Brain (organoid and tissue), 16 donors: ENCODE measurements at places on chromosomes 16 and 17. TPM values are rescaled to one million over a fixed set of nuclear protein-coding genes. Genes with fewer than 3 reads are reported as not detected.

SCN4A gene
- polyA plus RNA-seq, result not detected

DNAJA2 gene
- polyA plus RNA-seq, result 41.6 TPM

MT1G gene
- 101 TPM for polyA plus RNA-seq

WNT9B gene
- polyA plus RNA-seq, result not detected

- DNase-seq, result peak; percentile 56
Measured at GRCh38 chr16:56513972-56514371, 5.9 kb downstream of the BBS2 start.

ABCC12 gene
- polyA plus RNA-seq, result 0.24 TPM

DNA sequence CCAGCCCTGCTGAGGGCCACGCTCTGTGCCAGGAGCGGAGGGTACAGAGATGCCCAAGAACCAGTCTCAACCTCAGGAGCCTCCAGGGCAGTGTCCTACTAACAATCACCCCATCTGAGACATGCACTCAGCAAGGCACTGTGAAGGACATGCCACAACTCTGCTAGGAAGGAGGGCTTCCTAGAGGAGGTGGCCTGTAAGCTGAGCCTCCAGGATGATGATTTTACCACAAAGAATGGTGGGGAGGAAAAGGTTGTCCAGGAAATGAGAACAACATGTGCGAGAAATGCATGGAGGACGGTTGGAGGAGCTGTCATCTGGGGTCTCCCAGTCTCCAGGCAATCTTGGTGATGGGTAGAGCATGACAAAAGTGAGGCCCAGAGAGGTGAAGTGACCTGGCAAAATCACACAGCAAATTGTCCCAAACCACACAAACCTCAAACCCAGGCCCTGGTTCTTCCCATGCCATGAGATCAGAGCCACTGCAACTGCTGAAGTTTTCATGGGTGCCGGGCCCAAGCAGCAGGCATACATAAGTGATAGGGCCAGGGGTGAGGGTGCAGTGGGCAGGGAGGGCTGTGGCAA, 30.5 kb downstream of the CNGB1 start:
- no peak for DNase-seq

FOXN1 gene
- polyA plus RNA-seq, result not detected

SALL1 gene
- 21.6 TPM for polyA plus RNA-seq

- no peak for DNase-seq
Measured at GRCh38 chr16:69794486-69794885, 32.4 kb downstream of the WWP2 start.

OTOP3 gene
- polyA plus RNA-seq, result not detected

RNF112 gene
- 14.3 TPM for polyA plus RNA-seq

STUB1 gene
- 209 TPM for polyA plus RNA-seq

DNA sequence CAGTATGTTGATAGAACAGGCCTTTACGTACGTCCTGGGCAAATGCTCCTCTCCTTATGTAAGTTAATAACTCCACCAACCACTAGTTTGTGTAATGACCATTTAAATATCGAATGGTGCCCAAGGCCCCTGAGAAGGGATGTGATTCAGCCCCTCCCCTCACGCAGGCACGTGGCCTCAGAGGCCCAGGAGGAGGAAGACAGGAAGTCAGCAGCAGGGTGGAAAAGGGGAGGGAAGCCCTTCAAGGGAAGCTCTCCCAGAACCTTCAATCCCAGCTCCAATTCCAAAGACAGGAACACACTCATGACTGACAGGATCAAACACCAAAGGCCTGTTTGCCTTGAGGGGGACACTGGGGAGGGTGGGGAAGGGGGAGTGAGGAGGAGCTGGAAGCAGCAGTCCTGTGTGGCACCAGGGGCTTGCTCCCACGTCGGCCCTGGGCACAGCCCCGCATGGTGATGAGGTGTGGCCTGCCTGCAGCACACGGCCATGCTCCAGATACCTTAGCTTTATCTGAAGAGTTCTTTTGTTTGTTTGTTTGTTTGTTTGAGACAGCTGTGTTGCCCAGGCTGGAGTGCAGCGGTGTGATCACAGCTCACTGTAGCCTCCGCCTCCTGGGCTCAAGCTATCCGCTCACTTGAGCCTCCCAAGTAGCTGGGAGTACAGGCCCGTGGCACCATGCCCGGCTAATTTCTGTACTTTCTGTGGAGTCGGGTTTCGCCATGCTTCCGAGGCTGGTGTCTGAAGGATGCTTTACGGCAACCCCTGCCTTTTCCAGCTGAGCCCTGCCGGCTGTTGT, 105.0 kb downstream of the ZNF778 start:
- no peak for DNase-seq

TPPP3 gene
- polyA plus RNA-seq, result 438 TPM

DNA sequence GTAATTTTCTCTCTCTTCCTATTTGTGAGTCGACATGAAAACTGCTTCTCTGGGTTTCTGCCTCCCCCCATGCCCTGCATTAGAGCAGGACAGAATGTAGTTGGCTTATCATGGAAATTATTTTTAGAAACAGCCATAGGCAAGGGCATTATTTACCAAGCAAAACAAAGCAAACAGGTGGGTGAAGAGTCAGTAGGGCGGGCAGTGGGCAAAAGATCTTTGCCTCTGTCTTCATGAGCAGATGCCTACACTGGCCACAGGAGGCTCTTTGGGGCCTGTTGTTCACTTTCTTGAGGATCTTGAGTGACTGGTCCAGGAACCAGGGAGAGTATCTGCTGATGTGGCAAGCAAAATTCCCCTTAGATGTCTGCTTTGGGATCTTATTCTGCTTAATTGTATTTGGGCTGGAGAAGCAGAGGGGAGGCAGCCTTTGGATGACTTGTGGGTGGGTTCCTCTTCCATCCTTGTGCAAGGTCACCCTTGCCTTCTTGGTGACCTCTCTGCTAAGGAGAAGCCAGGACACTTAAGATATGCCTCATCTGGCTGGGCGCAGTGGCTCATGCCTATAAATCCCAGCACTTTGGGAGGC, 42.5 kb upstream of the CLEC19A start:
- no peak for DNase-seq
